ENCODE measurements at places on chromosomes 4 and X.

DNA sequence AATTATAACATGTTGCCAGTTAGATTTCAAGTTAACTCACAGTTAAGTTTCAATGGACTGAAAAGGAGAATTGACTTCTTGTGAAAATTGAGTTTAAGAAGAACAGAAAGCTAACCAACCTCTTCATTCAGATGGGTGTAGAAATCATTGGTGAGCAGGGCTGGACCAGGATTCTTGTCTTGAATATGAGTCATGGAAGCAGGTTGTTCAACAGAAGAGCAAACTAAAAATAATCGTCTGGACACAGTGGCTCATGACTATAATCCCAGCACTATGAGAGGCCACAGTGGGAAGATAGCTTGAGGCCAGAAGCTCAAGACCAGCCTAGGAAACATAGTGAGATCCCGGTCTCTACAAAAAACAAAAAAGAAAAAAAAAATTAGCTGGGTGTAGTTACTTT lies 98.2 kb downstream of the ARSJ start:
- no peak for DNase-seq

GRCh38 chrX:105653891-105654290 lies 168.4 kb upstream of the NRK start:
- DNase-seq, result no peak

DNA sequence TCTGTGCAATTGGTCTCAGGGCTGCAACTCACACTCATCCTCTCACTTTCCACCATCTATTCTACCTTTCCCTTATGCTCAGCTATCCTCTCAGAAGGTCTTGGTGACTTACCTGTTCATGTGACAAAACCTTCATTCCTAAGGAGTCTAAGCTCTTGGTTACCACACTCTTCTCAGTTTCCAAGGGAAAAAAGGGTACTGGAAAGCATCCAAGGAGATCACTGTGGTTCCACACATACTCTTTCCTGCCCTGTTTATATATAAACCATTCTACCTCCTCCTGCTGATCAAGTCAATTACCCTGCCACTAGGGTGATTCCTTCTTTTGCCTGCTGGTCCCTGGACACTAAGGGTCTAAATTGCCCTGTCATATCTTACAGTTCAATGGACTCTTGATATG lies 57.2 kb upstream of the MAML3 start:
- no peak for DNase-seq

GRCh38 chrX:123077631-123078030 lies 106.4 kb upstream of the GRIA3 start:
- DNase-seq, result no peak

GRCh38 chr4:48752246-48752645 lies 27.8 kb downstream of the FRYL start:
- DNase-seq, result no peak

DNA sequence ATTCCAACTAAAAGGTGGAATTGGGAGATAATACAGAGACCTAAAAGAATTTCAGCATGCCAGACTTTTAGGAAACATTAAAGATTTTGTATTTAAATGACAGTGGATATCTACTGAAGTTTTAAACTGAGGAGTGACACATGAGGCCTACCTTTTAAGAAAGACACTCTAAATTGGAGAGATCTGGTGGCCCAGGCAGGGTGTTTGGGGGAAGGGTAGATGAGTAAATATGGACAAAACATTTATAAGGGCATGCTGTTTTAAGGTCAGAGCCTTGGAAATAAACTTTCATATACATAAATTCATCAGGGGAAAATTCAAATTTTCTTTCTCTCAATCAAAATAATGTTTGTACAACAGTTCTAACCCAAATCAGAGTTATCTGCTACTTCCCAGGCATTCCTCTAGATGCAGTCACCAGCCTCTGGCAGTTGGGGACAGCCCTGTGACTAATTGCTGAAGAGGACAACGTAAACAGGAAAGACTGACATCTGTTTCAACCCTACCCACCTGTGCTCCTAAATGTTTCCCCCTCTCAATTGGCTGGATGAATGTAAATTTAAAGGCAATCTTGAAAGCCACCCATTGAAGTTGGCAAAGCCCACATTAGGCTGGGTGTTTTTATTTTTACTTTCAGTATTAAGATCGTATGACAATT lies 1646.9 kb upstream of the ADGRL3 start:
- peak; percentile 50 for DNase-seq

- no peak for DNase-seq
Observed at GRCh38 chr4:38647101-38647819, 16.7 kb upstream of the KLF3 start.

GRCh38 chr4:64360664-64361398 lies 48.4 kb downstream of the TECRL start:
- DNase-seq, result no peak

DNA sequence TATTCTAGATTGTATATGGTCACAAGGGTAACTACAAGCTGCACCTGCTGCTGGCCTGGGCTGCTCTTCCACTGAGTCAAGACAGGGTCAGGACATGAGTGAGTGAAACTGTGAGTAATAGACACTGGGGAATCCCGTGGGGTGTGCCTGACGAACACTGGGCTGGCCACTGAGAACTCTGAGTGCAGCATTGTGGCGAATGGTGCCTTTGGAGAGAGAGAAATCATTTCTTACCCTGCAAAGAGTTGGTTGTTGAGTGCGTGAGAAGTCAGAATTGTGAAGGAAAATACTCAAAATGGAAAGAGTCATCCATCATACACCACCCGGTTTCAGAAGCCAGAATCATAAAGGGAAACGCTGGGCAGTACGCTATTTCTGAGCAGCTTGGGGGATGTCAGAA lies 43.1 kb upstream of the LSM6 start:
- no peak for DNase-seq

DNA sequence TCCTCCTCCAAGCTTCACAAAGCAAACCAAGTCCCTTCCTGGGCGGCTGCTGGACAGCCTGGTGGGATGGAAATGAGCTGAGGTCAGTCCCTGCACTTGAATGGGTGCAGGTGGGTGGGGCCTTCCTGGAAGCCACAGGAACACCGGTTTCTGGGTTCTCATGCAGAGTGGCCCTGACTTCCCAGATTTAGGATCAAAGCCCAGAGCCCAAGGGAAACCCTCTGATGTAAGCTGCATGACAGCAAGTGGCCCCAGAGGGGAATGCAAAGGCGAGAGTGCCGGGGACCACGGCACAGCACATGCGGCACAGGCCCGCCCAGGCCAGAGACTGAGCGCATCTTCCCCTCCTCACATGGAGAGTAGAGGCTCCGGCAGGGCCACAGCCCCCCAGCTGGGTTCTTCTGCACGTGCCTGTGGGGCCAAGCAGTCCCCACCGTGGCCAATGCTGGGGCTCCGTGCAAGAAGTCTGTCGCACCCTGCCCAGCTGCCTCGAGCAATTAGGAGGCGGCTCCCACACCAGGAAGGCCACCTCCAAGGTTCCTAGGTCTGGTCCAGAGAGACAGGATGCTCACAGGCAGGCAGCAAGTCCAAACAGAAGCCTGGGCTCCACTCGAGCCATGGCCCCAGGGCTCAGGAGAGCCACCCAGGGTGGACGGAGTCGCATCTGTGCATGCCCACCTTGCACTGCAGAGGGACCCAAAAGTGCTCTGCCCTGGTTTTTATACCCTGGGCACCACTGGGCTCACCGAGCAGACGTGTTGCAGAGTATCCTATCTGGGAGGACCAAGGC lies 83.0 kb downstream of the HTRA3 start:
- no peak for DNase-seq

GRCh38 chr4:134078230-134078914 lies 123.2 kb downstream of the PABPC4L start:
- DNase-seq, result no peak

- DNase-seq, result peak; percentile 93
Observed at GRCh38 chrX:54182864-54183613, at the start of gene FAM120C. FAM120C (minus strand) TSS chrX:54183254; CDS start chrX:54183198, 56 bp downstream.

- no peak for DNase-seq
Observed at GRCh38 chr4:123393721-123394120, 2.9 kb upstream of the SPRY1 start.

- peak; percentile 61 for DNase-seq
Observed at GRCh38 chrX:12970691-12971202, 4.2 kb upstream of the TMSB4X start.

DNA sequence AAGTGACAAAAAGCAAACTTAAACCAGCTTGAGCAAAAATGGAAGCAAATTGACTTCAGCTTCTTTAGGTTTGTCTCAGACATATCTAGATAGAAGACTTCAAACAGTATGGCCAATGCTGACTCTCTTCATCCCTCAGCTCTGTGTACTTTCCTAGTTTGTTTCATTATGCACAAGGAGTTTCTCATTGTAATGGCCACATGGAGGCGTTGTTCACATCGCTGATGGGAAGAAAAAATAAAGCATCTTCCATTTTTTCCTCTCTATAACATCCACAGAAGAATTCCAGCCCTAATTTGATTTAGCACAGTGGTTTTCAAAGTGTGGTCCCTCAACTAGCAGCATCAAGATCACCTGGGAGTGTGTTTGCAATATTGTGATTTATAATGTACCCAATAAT lies 397.5 kb upstream of the PRKX start:
- DNase-seq, result no peak

DNA sequence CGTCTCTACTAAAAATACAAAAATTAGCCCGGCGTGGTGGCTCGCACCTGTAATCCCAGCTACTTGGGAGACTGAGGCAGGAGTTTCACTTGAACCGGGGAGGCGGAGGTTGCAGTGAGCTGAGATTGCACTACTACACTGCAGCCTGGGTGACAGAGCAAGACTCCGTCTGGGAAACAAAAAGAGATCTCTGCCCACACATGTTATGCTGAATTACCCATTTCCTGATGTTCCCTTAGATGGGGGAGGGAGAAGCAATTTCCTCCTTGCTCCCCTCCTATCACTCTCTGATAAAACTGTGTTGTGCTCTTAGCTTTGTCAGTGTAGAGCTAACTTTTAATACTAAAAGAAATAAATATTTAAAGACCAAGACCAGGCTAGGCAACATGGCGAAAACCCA lies 102.5 kb downstream of the LARP7 start:
- no peak for DNase-seq

GRCh38 chr4:184536065-184536880 lies 61.9 kb upstream of the IRF2 start:
- no peak for DNase-seq

- no peak for DNase-seq
Observed at GRCh38 chr4:186932196-186932595, 208.5 kb upstream of the FAT1 start.
